ENCODE measurements at places on chromosomes 12 and 14. TPM values are rescaled to one million over a fixed set of nuclear protein-coding genes. Genes with fewer than 3 reads are reported as not detected.
A peak's percentile ranks its signal among the peaks of the same experiment; 100 is the strongest.

DNA sequence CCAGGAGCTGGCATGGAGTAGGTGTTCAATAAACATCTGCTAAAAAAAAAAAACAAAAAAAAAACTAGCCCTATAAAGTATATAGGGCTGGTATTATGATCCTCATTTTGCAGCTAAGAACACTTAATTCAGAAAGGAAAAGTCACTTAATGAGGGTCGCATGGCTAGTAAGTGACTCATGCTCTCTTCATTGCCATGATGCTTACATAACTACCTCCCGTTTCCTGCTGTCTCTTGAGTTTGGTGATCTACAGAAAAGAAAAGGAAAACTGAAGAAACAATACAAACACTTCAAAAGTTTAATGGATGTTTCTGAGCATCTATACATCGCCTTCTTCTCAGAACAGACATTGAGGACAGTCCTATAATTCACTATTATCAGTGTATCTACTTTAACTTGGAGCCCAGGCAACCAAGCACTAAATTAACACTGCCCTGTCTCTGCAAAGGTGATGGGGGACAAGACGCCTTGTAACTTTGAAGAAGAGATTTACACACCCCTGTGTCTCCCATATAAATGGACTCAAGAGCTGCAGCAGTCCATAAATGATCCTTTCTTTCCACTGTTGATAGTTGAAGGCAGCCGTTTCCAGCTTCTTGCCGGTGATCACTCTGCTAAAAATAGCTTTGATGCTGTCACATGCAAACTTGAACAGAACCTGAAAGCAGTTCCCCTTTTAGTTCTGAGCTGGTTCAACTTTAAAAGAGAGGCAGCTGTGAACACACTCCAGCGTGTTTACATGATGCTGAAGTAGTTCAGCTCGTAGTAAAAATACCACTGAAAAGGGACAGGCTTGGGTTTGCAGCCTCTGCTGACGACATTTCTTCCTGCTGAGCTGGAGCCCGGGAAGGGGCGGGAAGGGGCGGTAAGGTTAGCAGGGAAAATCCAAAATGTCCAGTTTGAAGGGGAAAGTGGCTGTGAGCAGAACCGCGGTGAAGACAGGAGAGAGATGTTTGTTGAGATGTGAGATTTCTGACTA lies 113.3 kb downstream of the FOXN3 start:
- peak; percentile 78 for DNase-seq

GRCh38 chr12:76766161-76766560 lies 2.2 kb downstream of the ZDHHC17 start:
- no peak for DNase-seq

GRCh38 chr14:69690042-69690441 lies 76.9 kb upstream of the SRSF5 start:
- DNase-seq: no peak

- DNase-seq: no peak
Observed at GRCh38 chr12:111274777-111275176, 94.1 kb downstream of the PHETA1 start.

- peak; percentile 42 for DNase-seq
Observed at GRCh38 chr14:103243764-103244737, 90.0 kb upstream of the EIF5 start.

- no peak for DNase-seq
Observed at GRCh38 chr12:44331269-44331668, 495.4 kb downstream of the TMEM117 start.

- DNase-seq: no peak
Observed at GRCh38 chr14:103370087-103370486, 15.1 kb upstream of the MARK3 start.

- peak; percentile 55 for DNase-seq
Observed at GRCh38 chr12:57552835-57553313, 3.0 kb downstream of the KIF5A start.

GRCh38 chr12:41869432-41869831 lies 275.2 kb downstream of the GXYLT1 start:
- DNase-seq: no peak

Gene KLRD1
- total RNA-seq: 4.1 TPM

- DNase-seq: no peak
Observed at GRCh38 chr12:11510671-11511070, 115.3 kb upstream of the PRB2 start.

- no peak for DNase-seq
Observed at GRCh38 chr14:87998482-87998881, 5.5 kb upstream of the GALC start.

DNA sequence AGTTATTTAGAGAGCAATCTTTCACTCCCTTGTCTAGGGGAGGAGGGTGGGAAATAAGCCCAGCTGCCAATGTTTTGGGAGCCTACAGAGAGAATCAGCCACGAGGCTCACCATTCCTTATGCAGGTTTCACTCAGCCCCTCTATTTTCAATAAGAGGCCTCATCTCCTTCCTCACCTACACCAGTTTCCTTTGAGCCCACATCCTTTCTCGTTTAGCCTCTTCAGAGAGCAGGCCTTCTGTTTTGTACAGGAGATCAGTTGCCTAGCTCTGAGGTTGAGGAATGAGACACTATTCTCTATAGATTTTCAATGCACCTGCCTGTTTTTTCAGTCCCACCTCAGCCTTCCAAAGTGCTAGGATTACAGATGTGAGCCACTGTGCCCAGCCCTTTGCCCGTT lies 17.9 kb downstream of the SNAPC1 start:
- no peak for DNase-seq

Gene TDRD9
- 4.5 TPM for total RNA-seq

DNA sequence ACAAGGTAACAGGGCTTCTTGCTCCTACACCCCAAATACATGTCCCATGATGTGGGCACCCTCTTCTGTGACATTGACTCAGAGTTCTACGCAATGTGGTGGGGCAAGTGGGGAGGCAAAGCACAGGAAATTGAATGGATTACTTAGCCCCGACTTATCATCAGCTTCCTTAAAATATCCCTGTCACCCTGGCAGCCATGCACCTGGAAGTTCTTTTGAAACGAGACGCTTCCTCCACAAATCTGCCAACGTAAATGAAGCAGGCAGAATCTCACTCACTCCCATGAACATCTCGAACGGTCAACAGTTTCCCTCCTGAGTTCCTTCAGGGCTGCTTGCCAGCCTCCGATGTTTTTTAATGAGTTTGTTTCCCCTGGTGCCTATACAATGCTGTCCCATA lies 33.5 kb downstream of the RNFT2 start:
- no peak for DNase-seq

DNA sequence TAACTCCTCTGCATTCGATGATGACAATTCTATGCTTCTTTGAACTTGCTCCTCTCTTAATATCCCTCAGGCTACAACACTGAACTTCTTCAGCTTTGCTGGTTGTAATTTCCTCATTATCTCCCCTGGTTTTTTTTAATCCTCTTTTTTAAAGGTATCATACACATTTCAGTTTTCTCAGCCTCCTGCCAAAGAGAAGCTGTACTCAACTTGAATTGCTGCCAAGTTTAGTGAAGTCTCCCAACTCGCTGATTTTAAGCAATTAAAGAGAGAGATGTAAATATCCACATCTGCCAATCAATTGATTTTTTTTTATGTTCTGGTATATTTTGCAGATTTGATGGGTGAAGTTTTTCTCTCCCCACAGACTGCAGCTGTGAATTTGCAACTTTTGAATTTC lies 817.8 kb downstream of the GALC start:
- no peak for DNase-seq

DNA sequence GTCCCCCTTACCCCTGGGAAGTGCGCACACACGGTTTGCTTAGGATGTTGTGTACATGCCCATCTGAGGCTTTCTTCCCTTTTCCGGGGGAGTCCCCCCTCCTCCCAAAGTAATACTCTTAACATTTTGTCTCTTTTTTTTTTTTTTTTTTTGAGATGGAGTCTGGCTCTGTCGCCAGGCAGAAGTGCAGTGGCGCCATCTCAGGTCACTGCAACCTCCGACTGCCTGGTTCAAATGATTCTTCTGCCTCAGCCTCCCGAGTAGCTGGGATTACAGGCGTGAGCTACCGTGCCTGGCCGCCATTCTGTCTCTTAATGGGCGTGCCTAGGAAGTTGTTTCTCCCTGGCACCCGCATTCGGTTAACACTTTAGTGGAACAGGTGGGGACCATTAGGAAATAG lies 4.5 kb upstream of the GMFB start:
- DNase-seq: no peak

DNA sequence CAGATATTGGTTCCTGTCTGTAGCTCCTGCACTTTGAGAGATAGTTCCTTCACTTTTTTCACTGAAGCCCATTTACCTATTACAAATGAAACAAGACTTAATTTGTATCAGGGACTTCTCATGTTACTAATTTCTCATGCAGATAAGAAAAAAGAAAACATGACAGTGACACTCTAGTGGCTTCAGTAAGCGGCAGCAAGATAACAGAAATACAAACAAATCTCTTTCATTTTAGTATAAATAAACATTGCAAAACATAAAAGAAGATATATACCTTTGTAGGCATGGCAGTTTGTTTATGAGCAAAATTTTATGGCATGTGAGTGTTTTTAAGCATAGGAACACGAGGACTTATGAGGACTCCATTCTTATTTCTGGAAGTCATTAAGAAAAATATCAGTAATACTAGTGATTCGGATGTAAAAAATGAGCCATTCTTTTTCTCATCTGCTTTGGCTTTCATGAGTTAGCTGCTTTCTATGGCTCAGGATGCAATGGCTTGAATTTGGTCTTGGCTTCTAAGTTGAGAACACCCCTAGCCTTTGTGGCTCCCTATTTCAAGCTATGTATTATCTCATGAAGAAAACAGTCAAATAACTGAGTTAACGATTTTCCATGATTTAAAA lies 310.1 kb upstream of the RGS6 start:
- no peak for DNase-seq

GRCh38 chr14:46051796-46052195 lies 599.8 kb downstream of the RPL10L start:
- no peak for DNase-seq

Data from renal cortical epithelial cell (primary cell).